ENCODE measurements at places on chromosomes 6 and 20. TPM values are rescaled to one million over a fixed set of nuclear protein-coding genes. Genes with fewer than 3 reads are reported as not detected.
A peak's percentile ranks its signal among the peaks of the same experiment; 100 is the strongest.

PRDM13 gene
- total RNA-seq, result 0.44 TPM

SPINT3 gene
- total RNA-seq, result not detected

GRCh38 chr20:38706509-38706908 lies 17.8 kb upstream of the SLC32A1 start:
- no peaks in the 10 kb centered on the region for H3K36me3 ChIP-seq
- no peak for DNase-seq
- no peaks in the 10 kb centered on the region for H3K4me1 ChIP-seq

GRCh38 chr6:39213195-39213920 lies 15.9 kb downstream of the KCNK5 start:
- H3K4me3 ChIP-seq, result no peak overlapping the region
- DNase-seq, result no peak
- H3K36me3 ChIP-seq, result no peaks in the 10 kb centered on the region
- H3K4me1 ChIP-seq, result peaks cover 53% of the 10 kb centered on the region
- H3K27me3 ChIP-seq, result no peaks in the 10 kb centered on the region
- H3K27ac ChIP-seq, result no peak overlapping the region

- no peak overlapping the region for H3K4me3 ChIP-seq
- H3K27ac ChIP-seq, result no peak overlapping the region
- H3K36me3 ChIP-seq, result no peaks in the 10 kb centered on the region
- no peaks in the 10 kb centered on the region for H3K27me3 ChIP-seq
These were observed 40.7 kb downstream of the DACT2 start for GRCh38 chr6:168278904-168279303.

DNA sequence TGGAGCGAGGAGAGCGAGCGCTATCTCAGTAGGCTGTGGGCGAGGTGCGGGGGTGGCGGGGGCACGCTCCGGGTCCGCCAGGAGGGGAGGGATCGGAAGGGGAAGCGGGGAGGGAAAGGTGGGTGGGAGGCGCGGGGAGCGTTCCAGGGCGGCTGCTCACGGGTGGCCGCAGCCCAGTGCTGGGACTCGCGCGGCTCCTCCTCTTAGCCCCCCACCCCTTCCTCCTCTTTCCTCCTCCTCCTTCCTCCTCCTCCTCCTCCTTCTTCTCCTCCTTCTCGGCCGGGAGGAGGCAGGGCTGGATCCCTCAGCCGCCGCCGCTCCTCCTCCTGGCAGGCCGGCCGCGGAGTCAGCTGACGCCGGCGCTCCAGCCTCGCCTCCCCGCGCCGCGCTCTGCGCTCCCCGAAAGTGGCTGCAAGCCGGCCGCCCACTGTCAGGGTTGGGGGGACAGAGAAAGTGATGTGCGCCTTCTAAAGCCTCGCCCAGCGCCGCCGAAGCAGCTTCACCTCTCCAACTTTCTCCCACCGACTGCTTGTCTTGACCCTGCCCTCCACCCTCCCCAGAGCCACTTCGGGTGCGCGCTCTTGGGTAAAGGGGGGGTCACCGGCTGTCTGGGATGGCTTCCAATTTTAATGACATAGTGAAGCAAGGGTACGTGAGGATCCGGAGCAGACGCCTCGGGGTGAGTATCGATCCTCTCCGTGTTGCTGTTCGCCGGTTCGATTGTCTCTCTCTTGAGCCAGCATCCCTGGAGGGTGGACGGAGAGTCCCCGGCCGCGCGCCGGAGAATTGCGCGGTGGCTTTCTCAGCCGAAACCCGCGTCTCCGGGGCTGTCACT lies at the start of gene DOK5:
TSS of gene DOK5 (plus strand) at position 260 of the 835 bp plus-strand sequence. CDS start at position 614, 354 bp downstream.
- no peak within 1 kb of the TSS for H3K4me3 ChIP-seq
- H3K27ac ChIP-seq, result no peak within 1 kb of the TSS
- H3K27me3 ChIP-seq, result no peaks in the 10 kb centered on the region
- no peak for DNase-seq
- H3K4me1 ChIP-seq, result no peaks in the 10 kb centered on the region

DNA sequence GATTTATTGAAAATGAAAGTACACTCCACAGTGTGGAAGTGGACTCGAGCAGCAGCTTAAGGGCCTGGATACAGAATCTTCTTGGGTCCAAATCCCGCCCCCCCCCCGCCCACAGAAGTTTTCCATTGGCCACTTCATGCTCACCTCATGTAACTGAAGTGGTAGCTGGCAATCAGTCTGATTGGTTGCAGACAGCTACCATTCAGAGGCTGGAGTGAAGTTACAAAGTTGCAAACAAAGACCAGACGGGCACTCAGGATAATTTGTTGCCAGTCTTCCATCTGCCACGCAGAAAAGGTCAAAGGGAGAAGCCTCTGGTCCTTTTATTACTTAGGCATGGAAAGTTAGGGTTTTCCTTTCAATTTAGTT lies 25.8 kb upstream of the FABP7 start:
- no peak for DNase-seq
- peaks cover 30% of the 10 kb centered on the region for H3K4me1 ChIP-seq
- no peak overlapping the region for H3K27ac ChIP-seq
- H3K27me3 ChIP-seq, result no peaks in the 10 kb centered on the region

DNA sequence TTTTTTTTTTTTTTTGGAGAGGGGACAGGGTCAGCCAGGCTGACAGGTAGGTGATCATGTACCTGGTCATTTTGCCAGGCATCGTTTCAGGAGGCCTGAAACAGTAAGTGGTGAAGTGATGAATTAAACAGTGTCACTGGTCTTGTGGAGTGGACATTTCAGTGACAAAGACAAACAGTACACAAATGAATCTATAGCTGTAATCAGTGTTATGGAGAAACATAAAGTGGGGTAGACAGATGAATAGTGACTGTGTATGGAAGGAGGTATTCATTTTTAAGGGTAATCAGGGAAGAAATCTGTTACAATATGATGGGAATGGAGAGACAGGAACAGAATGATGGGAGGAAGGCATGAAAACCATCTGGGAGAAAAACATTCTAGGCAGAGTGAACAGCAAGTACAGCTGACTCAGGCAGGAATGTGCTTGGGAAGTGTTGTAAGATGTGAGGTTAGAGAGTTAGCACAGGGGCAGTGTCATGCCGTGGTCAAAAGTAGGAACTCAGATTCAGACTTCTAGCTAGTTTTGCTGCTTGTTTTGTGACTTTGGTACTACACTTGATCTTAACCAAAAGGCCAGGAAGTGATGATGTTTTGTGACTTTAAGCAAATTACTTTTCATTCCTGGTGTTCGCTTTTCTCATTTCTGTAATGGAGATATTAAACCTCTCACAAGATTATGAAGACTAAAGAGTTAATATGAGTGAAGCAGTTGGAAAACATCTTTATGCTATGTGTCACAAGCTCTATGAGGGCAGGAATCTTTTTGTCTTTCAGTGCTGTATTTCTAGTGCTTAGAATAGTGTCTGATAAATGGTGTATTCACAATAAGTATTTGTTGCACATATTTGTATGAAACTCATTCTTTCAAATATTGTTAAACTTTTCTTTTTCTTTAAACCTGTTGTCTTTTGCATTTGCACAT lies 43.4 kb downstream of the QKI start:
- no peaks in the 10 kb centered on the region for H3K36me3 ChIP-seq
- no peak overlapping the region for H3K4me3 ChIP-seq
- no peaks in the 10 kb centered on the region for H3K4me1 ChIP-seq
- no peaks in the 10 kb centered on the region for H3K27me3 ChIP-seq
- H3K27ac ChIP-seq, result peak overlapping the region; percentile 24
- no peak for DNase-seq

DNA sequence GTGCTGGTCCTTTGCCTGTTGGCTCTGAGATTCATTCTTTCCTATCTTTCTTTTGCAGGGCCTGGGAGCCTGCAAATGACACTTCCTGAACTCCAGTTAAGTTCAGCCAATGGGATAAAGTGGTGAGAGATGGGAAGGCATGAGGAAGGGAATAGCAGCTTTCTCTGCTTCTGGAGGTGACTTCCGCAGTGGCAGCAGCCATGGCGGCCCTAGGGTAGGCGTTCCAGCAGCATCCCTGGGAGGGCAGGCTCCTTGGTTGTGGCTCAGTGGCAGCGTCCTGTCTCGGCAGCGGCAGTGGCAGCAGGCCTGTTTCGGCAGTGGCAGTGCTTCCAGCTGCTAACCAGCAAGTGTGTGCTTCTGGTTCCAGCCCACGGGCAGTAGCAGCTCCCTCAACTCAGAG lies 7.3 kb upstream of the MDFI start:
- no peaks in the 10 kb centered on the region for H3K27me3 ChIP-seq
- no peak overlapping the region for H3K4me3 ChIP-seq
- no peak for DNase-seq
- no peak overlapping the region for H3K27ac ChIP-seq
- no peaks in the 10 kb centered on the region for H3K36me3 ChIP-seq

GRCh38 chr6:119957195-119957594 lies 607.6 kb upstream of the MAN1A1 start:
- no peak overlapping the region for H3K4me3 ChIP-seq
- H3K27ac ChIP-seq, result no peak overlapping the region
- no peaks in the 10 kb centered on the region for H3K36me3 ChIP-seq
- DNase-seq, result peak; percentile 46
- H3K27me3 ChIP-seq, result no peaks in the 10 kb centered on the region

- no peak overlapping the region for H3K4me3 ChIP-seq
- no peak overlapping the region for H3K27ac ChIP-seq
- DNase-seq, result no peak
- no peaks in the 10 kb centered on the region for H3K27me3 ChIP-seq
These were observed 11.5 kb upstream of the CST7 start for GRCh38 chr20:24937579-24937978.

DNA sequence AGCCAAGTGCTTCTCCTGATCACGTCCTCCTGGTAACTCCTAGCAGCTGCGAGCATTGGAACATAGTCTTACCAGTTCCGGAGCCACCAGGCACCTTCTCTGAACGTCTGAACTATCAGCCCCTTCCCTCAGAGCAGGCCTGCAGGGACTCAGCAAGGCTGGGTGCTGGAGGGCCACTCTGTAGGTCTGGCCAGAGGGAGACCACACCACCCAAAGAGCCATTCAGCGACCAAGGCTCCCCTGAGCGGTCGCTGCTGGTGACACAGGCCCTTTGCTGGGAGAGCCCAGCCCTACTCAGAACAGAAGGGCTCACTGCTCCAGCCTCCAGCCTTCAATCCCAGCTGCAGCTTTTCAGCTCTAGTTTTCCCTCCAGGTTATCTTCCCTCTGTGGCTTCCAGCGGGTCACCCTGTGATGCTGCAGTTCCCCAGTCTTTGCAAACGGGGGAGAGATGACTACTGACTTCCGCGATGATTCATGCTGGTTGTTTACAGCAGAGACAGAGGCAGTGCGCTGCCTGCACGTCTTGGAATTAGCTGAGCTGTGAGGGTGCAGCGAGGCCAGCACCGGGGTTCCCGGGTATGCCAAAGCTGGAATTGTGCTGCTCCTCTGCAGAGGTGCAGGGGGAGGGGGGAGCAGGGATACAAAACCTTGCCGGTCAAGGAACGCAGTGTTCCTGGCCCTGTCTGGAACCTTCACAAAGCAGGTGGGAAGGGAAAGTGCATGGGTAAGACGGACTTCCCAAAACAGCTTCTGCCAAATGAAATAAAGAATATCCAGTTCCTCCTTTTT lies 161.4 kb downstream of the LY86 start:
- no peak overlapping the region for H3K27ac ChIP-seq
- H3K4me1 ChIP-seq, result peaks cover 15% of the 10 kb centered on the region
- no peaks in the 10 kb centered on the region for H3K36me3 ChIP-seq
- no peak overlapping the region for H3K4me3 ChIP-seq

GRCh38 chr6:141552463-141552862 lies 580.3 kb upstream of the GJE1 start:
- no peaks in the 10 kb centered on the region for H3K27me3 ChIP-seq
- no peak for DNase-seq
- no peaks in the 10 kb centered on the region for H3K4me1 ChIP-seq
- no peak overlapping the region for H3K4me3 ChIP-seq

DNA sequence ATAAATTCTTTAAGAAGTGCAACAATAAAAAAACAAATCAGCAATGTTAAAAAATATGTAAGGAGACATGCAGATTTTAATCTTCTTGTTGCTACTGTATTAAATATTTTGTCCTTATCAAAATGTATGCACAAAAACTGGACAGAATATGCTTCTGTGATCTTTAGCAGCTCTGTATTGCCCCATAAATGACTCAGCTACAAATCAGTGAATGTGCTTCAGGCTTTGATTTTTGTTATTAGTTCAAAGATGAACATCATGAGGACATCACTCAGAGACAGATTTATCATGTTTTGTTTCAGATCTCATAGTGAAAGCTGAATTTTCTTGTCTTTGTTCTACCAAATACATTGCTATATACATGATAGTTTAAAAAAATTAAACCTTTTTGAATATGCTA lies 312.4 kb downstream of the GRIK2 start:
- H3K27ac ChIP-seq, result no peak overlapping the region
- no peaks in the 10 kb centered on the region for H3K36me3 ChIP-seq
- H3K4me1 ChIP-seq, result no peaks in the 10 kb centered on the region
- no peak for DNase-seq
- no peaks in the 10 kb centered on the region for H3K27me3 ChIP-seq
- no peak overlapping the region for H3K4me3 ChIP-seq

DNA sequence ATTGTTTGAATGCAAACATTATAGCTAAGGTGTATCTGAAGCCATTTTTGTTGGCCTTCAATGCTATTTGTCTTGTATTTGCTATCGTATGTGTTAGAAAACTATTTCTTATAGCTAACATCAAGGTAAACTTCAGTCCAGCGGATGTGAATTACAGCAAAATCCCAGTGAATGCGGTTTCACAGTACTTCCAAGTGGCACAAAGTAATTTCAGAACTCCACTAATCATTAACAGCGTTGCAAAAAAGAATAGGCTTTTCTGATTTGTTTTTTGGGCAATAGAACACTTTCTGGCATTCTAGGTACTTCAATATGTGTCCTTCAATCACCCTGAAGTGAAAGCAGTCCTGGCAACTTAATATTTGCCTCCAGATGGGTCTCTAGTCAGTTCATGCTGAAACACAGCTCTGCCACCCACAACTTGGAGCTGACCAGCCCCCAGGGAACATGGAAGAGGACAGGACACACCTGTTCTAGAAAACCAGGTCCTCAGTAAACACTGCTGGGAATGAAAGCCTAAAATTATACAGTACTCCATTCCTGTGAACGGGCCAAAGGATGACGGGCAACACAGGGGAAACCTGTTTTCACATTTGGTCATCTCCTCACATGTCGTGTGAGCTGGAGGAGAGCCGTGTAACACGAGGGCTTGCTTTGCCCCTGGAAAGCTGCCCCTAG lies 9.7 kb upstream of the MRPS10 start:
- DNase-seq, result peak; percentile 34
- peaks cover 40% of the 10 kb centered on the region for H3K4me1 ChIP-seq
- no peaks in the 10 kb centered on the region for H3K36me3 ChIP-seq
- peak overlapping the region; percentile 76 for H3K27ac ChIP-seq
- no peaks in the 10 kb centered on the region for H3K27me3 ChIP-seq

DNA sequence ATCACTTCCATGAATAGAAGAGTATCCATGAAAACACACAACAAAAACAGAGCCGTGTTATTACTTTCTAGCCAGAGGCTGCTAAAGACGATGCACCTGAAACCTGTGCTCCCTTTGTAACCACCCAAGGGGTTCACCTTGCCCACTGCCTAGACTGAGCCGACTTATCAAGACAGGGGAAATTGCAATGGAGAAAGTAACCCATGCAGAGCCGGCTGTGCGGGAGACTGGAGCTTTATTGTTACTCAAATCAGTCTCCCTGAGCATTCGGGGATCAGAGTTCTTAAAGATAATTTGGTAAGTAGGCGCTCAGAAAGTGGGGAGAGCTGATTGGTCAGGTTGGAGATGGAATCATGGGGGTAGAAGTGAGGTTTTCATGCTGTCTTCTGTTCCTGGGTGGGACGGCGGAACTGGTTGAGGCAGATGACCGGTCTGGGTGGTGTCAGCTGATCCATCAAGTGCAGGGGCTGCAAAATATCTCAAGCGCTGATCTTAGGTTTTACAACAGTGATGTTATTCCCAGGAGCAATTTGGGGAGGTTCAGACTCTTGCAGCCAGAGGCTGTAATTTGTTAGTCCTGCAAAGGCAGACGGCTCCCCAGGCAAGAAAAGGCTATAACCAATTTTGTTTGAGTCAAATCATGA lies 366.6 kb downstream of the PREX1 start:
- no peaks in the 10 kb centered on the region for H3K36me3 ChIP-seq
- no peak overlapping the region for H3K4me3 ChIP-seq
- no peak for DNase-seq

Data from Caco-2 (cell line).